Motor neuron (in vitro differentiated cells): ENCODE measurements at places on chromosomes 4 and X. TPM values are rescaled to one million over a fixed set of nuclear protein-coding genes. Genes with fewer than 3 reads are reported as not detected.

The RAB39B gene
- total RNA-seq, result 20.8 and 20.9 TPM in 2 replicates

- ATAC-seq, result no peak
These were observed 851 bp upstream of the RIPPLY1 start for GRCh38 chrX:106903856-106904528.

The KIAA1210 gene
- 0.07 TPM in 2 replicates for total RNA-seq

The NDP gene
- total RNA-seq, result 2.4 and 2.5 TPM in 2 replicates

DNA sequence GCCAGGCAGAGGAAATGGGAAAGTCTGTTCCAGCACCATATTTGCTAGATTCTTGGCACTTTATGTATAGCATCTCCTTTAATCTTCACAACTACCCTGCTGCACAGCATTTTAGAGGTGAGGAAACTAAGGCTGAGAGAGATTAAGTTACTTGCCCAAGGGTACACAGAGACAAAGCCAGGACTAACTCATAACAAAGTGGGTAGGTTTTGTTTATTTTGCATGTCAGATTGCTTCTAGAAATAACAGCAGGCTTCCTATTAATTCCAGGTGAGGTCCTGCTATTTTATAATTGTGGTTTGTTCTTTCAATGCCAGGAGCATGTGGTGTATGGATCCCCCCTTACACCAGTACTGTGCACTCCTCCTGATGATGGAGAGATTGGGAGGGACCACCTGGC, 15.0 kb downstream of the TCEANC start:
- no peak for ATAC-seq

DNA sequence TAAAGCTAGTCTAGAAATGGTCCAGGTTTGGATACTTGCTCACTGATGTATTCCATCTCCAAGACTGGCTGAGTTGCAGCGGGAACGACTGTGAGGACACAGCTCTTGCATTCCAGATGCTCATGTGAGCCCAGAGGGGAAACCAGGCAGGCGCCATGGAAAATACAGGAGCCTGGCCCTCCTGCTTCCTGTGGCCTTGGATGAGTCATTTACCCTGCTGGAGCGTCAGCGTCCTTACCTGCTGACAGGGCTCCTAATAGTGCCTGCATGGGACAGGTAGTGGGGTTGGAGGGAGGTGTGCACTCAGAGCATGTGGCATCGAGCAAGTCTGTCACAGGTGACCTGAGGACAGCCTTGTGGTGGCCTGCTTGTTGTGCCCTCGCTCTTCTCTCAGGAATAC, 69.4 kb downstream of the NSG1 start:
- ATAC-seq, result no peak

DNA sequence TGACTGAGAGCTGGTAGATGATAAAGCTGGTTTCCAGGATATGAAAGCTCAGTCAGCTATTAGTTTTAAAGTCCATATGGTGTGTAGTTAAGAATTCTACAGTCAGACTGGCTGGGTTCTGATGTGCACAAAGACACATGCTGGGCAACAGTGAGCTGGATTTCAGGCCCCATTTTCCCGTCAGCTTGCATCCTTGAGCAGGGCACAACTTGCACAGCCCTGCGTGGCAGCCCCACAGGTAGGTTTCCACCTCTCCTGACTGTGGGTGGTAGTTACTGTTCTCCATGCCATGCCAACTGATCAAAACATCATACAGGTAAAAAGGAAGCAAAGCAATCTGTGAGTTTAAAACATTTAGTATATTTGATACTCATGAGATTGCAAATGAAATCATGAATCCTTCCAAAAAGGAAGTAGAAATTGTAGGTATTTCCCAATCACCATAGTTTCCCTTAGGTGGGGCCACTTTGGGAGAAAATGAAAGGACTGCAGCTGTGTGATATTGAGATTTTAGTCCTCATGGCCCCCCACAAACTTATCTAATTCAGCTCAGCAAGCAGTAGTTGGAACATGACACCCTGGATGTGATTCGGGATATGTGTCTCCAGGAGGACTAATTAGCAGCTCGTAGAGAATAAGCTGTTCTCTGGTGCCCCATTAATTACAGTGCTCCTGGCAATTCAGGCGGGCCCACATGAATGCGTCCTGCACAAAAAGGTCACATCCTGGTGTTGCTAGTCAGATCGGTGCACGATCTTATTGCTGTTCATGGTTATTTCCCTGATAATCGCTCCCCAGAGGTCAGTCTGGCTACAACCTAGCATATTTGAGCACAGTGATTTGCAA, 42.4 kb upstream of the NOCT start:
- ATAC-seq, result peak; percentile 79

GRCh38 chr4:141455651-141456050, 180.7 kb upstream of the IL15 start:
- no peak for ATAC-seq
